CD8-positive, alpha-beta memory T cell (primary cell): ENCODE measurements at places on chromosomes 3 and 15. TPM values are rescaled to one million over a fixed set of nuclear protein-coding genes. Genes with fewer than 3 reads are reported as not detected.

DNA sequence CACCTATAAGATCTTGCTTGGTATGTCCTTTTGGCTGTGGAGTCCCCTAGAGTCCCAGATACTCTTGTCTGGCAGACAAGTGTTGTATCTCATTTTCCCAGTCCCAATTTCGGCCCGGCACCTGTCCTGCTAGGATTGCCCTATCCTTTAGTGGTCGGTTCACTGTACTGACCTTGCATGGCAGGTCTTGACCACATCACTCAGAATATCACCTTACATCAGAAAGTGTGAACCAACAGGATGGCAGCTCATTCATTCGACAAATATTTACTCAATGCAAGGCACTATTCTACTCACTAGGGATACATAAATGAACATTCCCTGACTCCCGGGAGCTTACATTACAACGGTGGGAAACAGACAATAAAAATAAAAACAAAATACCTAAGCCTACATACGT, 5.7 kb upstream of the CCDC80 start:
- H3K27ac ChIP-seq, result no peak overlapping the region
- no peaks in the 10 kb centered on the region for H3K27me3 ChIP-seq
- DNase-seq, result no peak

DNA sequence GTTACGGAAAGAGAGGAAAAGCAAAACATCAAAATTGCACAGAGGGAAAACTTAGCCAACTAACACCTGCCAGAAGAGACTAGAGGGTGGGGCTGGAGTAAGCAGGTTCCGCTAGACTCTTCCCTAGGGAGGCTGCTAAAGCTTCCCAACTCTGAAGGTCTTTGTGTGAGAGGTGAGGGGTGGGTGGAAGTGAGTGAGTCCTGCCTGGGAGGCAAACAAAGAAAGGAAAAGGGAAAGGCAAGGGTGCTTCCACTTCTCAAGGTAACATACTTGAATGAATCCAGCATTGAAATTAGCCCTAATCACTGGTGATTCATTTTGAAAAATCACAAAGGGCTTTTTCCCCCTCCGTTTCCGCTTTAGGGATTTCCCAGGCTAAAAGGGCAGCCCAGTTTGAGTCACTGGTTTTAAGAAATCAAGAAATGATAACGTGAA, 220.5 kb upstream of the ADAMTS9 start:
- no peak overlapping the region for H3K27ac ChIP-seq
- DNase-seq, result no peak
- H3K4me1 ChIP-seq, result no peaks in the 10 kb centered on the region
- no peaks in the 10 kb centered on the region for H3K27me3 ChIP-seq
- H3K36me3 ChIP-seq, result no peaks in the 10 kb centered on the region

DNA sequence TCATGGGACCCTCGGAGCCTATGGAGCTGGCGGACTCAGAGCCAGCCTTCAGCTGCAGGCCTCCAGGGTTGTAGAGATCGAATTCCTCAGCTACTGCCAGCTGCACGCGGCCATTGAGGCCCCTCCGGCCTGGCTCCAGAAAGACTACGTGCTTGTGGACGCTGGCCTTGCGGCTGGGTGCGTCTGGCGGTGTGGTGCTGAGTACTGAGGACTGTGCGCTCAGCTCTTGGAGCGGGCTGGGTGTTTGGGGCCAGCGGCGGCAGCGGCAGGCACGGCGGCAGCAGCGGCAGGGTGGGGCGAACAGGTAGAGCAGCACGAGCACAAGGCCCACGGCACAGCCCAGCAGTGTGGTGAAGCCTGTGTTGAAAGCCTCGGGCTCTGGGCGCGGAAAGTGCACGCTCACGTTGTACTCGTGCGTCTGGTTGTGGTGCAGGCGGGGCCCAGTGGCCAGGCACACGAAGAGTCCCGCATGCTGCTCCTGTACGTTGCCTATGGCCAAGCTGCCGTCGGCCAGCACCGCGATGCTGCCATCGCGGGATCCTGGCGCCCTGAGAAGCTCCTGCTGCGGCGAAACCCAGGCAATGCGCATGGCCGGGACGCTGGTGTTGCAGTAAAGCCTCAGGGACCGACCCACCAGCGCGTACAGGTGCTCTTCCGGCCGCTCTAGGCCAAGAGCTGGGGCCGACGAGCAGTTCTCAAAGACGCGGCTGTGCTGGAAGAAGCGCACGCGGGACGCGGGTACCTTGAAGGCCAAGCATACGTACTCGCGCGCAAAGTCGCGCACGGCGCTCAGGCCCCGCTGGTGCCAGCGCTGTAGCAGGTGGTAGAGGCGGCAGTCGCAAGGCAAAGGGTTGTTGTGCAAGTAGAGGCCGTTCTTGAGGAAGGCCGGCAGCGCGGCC, 1.3 kb downstream of the AMIGO3 start:
- peaks cover 11% of the 10 kb centered on the region for H3K4me1 ChIP-seq
- no peak overlapping the region for H3K27ac ChIP-seq
- H3K36me3 ChIP-seq, result no peaks in the 10 kb centered on the region
- no peak for DNase-seq
- H3K27me3 ChIP-seq, result no peaks in the 10 kb centered on the region

Gene HIGD2B
- total RNA-seq, result 0.33 TPM

DNA sequence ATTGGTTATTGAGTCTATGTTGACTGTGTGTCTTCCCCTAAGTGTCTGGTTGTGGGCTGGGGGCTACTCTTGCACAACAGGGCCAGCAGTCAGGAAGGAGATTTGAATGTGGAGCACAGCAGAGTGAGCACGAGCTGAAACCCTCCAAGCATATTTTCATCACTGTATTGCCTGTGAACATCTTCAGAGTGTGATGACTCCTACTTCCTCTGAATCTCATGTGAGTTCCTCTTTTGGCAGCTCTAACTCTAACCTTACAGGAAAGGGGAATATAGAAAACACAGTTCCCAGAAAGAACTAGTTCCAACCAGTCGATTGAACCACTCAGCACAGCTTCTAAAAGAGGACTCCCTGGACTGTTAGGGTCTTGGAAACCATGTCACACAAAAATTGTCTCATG, 211.6 kb downstream of the RAP2B start:
- H3K4me1 ChIP-seq, result no peaks in the 10 kb centered on the region
- no peaks in the 10 kb centered on the region for H3K27me3 ChIP-seq
- H3K4me3 ChIP-seq, result no peak overlapping the region
- H3K36me3 ChIP-seq, result no peaks in the 10 kb centered on the region
- DNase-seq, result no peak
- H3K27ac ChIP-seq, result no peak overlapping the region

Gene FOXL2NB
- not detected for total RNA-seq

Gene PCBP4
- 9.7 TPM for total RNA-seq

- H3K27me3 ChIP-seq, result no peaks in the 10 kb centered on the region
- no peaks in the 10 kb centered on the region for H3K4me1 ChIP-seq
- no peak overlapping the region for H3K4me3 ChIP-seq
Observed at GRCh38 chr3:197309528-197310361, 11.3 kb upstream of the DLG1 start.

DNA sequence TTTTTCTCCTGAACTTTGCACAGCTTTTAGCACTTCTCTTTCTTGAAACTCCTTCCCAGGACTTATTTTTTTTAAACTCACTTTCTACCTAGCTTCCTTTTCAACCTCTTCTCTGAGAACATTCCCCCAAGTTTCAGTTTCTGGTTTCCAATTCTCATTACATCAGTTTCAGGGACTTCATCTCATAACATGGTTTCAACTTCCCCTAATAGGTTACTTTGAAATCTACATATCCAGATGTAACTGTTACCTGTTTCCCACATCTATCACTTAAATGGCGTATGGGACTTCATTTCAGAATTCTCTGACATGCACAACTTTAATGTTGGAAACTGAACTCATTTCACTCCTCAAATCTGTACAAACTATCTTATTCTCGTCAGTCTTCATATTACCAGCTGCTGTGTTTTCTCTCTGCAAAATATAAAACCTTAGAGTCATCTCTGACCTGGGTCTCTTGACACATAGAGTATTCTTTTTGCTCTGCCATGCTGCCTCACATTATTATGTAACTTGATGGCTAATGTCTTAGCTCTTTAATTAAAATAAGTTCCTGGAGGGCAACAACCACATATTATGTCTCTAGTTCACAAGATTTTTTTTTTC, 58.4 kb downstream of the NME9 start:
- H3K4me1 ChIP-seq, result no peaks in the 10 kb centered on the region
- no peak overlapping the region for H3K27ac ChIP-seq
- H3K36me3 ChIP-seq, result peaks cover 14% of the 10 kb centered on the region
- H3K27me3 ChIP-seq, result no peaks in the 10 kb centered on the region
- no peak for DNase-seq
- no peak overlapping the region for H3K4me3 ChIP-seq

Gene CYP11A1
- not detected for total RNA-seq

DNA sequence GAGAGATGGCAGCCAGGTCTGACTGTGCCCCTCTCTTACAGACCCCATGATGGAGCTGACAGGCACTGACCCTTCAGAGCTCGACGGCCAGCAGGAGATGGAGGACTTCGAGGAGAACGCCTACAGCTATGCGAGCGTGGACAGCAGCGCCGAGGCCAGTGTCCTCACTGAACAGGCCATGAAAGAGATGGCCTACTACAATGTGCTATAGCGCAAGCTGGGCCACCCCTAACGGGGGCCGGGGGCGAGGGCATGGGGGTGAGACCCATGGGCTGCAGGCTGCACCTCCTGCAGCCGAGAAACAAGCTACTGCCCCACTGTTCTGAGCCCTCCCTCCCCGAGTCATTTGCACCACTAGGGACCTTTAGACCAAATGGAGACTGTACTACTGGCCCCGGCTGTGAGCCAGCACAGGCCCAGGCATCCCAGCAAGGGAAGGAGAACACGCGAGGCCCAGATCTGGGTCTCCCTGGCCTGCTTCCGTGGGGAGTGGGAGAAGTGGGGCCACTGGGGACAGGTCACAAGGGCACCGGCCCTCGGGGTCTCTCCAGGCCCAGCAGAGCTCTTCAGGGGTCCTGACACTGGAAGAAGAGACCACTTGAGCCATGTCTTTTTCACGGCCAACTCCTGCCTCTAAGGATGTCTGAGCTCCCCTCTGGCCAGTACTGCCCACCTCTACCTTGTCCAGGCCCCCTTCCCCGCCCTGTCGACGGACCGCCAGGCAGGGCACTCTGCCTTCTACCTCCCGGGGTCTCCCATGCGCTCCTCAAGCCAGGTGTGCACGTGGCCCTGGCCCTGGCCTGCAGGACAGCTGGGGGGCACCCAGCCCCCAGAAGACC, 22.4 kb downstream of the IDH2 start:
- no peaks in the 10 kb centered on the region for H3K4me1 ChIP-seq
- H3K27me3 ChIP-seq, result no peaks in the 10 kb centered on the region
- H3K27ac ChIP-seq, result no peak overlapping the region
- peaks cover 11% of the 10 kb centered on the region for H3K36me3 ChIP-seq
- H3K4me3 ChIP-seq, result no peak overlapping the region

Gene ZKSCAN7
- 3.7 TPM for total RNA-seq

- H3K27me3 ChIP-seq, result no peaks in the 10 kb centered on the region
- H3K4me3 ChIP-seq, result no peak overlapping the region
- H3K4me1 ChIP-seq, result no peaks in the 10 kb centered on the region
Observed at GRCh38 chr15:44620081-44620480, 43.4 kb downstream of the SPG11 start.

Gene MKRN3
- 1.1 TPM for total RNA-seq

DNA sequence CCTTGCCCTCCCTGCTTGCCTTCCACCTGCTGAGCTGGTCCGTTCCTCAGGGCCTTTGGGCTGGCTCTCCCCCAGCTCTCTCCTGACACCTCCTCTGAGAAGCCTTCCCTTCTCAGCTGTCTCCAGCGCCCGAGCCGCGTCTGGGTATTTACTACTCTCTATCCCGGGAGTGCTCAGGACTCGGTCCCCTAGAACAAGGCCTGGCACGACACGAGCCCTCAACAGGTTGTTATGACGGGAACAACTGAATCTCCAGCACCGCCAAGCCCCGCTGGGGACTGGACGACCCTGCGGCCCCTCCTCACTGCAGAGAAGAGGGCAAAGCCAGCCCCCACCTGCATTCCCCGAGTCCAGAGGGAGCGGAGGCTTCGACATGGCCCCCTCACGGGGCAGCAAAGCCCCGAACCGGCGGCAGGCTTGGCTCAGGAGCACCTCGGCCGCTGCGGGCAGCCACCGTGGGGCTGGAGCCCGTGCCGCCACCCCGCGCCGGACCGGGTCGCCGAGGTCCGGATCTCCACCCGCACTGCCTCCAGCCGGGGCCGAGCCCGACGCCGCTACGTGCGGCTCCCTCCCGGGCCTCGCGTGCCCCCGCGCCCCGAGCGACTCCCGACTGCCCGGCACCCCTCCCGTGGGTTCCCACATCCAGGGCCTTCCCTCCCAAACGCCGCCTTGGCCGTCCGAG, 792 bp downstream of the TPRA1 start:
- no peak for DNase-seq
- no peaks in the 10 kb centered on the region for H3K36me3 ChIP-seq
- peak overlapping the region; percentile 64 for H3K27ac ChIP-seq
- H3K27me3 ChIP-seq, result no peaks in the 10 kb centered on the region
- H3K4me3 ChIP-seq, result peak overlapping the region; percentile 69
- peaks cover 17% of the 10 kb centered on the region for H3K4me1 ChIP-seq

DNA sequence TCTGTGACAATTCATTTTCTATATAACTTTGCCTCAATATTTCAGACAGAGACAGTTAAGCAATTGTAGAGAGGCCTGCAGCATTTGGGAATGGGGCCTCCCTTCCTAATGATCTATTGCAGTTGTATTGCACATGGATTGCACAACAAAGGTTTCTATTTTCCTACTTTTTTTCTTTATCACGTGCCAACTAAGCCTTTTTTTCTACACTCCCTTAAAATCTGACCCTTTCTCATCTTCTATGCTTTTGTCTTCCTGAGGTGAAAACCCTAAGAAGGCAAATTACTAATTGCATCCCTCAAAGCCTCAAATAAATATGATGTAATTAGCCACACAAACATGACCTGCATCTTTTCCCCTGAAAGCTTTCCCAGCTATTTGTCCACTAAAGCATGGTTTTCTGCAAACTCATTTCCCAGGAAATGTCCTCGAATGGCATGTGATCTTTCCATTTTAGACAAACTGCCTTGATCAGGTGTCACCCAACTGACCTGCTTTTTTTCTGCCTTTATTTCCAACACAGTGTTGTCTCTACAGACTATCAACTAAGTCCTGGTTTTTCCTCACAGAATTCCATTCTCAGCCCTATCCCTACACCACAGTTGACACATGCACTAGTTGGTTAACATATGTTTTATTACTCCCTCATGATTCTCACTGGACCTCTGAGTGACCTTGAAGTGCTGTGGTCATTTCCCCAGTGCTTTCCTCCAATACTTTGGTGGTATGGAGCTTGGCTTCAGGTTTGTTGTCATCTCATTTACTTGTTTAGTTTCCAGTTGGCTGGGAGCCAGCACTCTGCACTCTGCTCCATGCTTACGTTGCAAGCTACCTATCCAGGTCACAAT, 31.9 kb upstream of the TSC22D2 start:
- no peak overlapping the region for H3K4me3 ChIP-seq
- no peaks in the 10 kb centered on the region for H3K36me3 ChIP-seq
- H3K27me3 ChIP-seq, result no peaks in the 10 kb centered on the region
- no peak overlapping the region for H3K27ac ChIP-seq

Gene FAM227B
- total RNA-seq, result 5.6 TPM

DNA sequence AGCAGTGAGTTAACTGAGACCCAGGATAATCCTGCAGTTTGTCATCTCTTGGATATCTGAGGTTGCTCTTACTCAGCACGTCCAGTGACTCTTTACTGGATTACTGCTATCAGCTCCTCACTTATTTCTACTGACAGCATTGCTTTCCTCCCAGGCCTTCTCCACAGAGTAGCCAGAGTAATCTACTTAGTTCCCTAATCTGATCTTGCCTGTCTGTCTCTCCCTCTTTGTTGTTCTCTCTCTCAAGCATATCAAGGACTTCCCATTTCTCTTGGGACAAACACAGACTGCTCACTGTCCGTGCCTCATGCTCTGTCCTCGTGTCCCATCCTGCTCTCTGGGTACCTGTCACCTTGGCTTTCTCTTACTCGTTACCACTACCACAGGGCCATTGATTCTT, 376.2 kb downstream of the FEZF2 start:
- H3K36me3 ChIP-seq, result no peaks in the 10 kb centered on the region
- DNase-seq, result no peak
- H3K27me3 ChIP-seq, result no peaks in the 10 kb centered on the region
- H3K27ac ChIP-seq, result no peak overlapping the region
- no peaks in the 10 kb centered on the region for H3K4me1 ChIP-seq
- H3K4me3 ChIP-seq, result no peak overlapping the region
